Immature natural killer cell (primary cell): ENCODE measurements at places on chromosomes 16 and 17.

GRCh38 chr17:75693500-75694481 lies 26.7 kb downstream of the SAP30BP start:
- peaks cover 35% of the 10 kb centered on the region for H3K4me1 ChIP-seq
- peaks cover 2% of the 10 kb centered on the region for H3K27me3 ChIP-seq
- DNase-seq, result no peak
- peaks cover 4% of the 10 kb centered on the region for H3K36me3 ChIP-seq
- no peak overlapping the region for H3K27ac ChIP-seq

DNA sequence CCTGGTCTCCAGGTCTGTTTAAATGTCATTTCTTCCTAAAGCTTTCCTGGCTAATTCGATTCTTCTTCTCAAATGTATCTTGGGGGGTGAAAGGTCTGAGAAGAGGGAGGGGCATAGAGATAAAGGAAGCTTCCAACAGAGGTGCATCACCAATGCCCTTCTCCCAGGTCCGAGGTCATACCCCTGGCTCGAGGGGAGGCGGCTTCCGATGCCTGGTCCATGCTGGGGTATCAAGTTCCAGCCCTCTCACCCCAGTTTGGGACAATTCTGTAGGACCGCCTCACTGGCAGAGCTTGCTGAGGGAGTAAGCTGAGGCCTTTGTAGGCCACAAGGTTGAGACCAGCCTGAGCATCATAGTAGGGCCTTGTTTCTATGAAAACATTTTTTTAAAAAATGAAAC lies 10.3 kb upstream of the CEP20 start:
- DNase-seq, result no peak
- peaks cover 6% of the 10 kb centered on the region for H3K27me3 ChIP-seq
- H3K27ac ChIP-seq, result no peak overlapping the region
- H3K4me1 ChIP-seq, result no peaks in the 10 kb centered on the region
- H3K36me3 ChIP-seq, result no peaks in the 10 kb centered on the region

- H3K36me3 ChIP-seq, result no peaks in the 10 kb centered on the region
- no peak overlapping the region for H3K27ac ChIP-seq
- H3K27me3 ChIP-seq, result peaks cover 3% of the 10 kb centered on the region
- DNase-seq, result no peak
- no peaks in the 10 kb centered on the region for H3K4me1 ChIP-seq
- no peak overlapping the region for H3K4me3 ChIP-seq
Measured at GRCh38 chr17:42058063-42058462, 7.7 kb upstream of the C17orf113 start.

- H3K4me1 ChIP-seq, result peaks cover 21% of the 10 kb centered on the region
- peaks cover 2% of the 10 kb centered on the region for H3K27me3 ChIP-seq
- H3K27ac ChIP-seq, result no peak overlapping the region
- DNase-seq, result no peak
Measured at GRCh38 chr16:86661706-86662105, 83.4 kb downstream of the FOXL1 start.

DNA sequence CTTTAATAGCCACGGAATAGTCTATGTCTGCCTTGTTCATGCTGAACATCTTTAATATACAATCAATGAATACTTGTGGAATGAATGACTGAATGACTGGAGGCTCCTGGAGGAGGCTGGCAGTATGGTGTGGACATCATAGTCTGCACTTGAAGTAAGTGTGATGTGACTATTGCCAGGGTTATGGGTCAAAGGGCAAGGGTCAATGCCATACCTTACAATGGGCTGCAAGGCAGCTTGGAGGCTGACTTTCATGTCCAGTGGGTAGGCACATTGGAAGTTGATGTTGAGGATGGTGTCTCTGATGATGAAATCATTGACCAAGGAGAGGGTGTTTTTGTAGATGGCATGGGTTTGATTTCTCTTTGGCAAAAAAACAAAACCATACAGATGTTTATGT lies 7.9 kb downstream of the GP2 start:
- H3K27ac ChIP-seq, result no peak overlapping the region
- peaks cover 4% of the 10 kb centered on the region for H3K27me3 ChIP-seq
- DNase-seq, result no peak
- H3K4me3 ChIP-seq, result no peak overlapping the region
- no peaks in the 10 kb centered on the region for H3K4me1 ChIP-seq
- no peaks in the 10 kb centered on the region for H3K36me3 ChIP-seq

DNA sequence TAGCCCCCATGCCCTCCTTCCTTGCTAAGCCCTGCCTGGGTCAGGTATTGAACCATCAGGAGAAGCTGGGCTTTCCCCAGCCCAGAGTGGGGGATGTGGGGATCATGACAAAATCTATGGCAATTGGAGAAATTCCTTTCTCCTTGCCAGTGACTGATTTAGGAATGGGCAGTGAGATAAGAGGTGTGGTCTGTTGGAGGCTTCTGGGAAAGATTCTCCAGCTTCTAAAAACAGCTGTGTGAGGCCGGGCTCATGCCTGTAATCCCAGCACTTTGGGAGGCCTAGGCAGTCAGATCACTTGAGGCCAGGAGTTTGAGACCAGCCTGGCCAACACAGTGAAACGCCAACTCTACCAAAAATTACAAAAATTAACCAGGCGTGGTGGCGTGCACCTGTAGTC lies 69.1 kb downstream of the SRCIN1 start:
- no peaks in the 10 kb centered on the region for H3K4me1 ChIP-seq
- H3K36me3 ChIP-seq, result no peaks in the 10 kb centered on the region
- H3K4me3 ChIP-seq, result no peak overlapping the region
- no peak for DNase-seq
- H3K27me3 ChIP-seq, result peaks cover 5% of the 10 kb centered on the region

DNA sequence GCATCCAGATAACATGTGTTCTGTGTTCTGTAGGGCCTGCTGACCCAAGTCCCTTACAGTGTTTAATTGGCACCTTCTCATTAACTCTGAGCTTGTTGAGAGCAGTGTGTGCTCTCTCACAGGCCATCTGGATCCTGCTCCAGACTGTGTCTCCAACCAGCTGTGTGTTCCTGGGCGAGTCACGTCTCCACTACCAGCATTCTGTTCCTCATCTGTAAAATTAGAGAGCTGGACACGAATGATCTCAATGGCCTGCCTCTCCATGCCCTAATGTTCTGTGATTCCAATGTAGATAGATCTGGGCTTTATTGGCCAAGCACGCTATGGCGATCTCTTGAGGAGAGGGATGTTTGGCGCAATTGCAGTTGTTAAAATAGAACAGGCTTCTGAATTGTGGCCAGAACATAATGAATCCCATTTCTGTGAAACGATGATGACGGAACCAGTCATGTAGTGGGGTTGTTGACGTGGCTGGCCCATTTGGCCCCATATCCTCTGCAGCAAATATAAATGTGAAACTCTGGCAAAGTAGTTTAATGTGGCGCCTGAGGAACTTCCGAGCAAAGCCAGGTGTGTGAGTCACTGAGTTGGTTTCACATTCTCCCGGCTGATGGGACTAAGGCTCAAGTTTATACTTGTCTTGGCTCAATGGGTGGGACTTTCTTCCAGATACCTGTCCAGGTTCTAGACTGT lies 22.2 kb downstream of the TBX4 start:
- no peak for DNase-seq
- no peaks in the 10 kb centered on the region for H3K4me1 ChIP-seq
- no peak overlapping the region for H3K4me3 ChIP-seq
- H3K27me3 ChIP-seq, result peaks cover 1% of the 10 kb centered on the region
